T-helper 2 cell (primary cell): ENCODE measurements at places on chromosomes 4 and X.

DNA sequence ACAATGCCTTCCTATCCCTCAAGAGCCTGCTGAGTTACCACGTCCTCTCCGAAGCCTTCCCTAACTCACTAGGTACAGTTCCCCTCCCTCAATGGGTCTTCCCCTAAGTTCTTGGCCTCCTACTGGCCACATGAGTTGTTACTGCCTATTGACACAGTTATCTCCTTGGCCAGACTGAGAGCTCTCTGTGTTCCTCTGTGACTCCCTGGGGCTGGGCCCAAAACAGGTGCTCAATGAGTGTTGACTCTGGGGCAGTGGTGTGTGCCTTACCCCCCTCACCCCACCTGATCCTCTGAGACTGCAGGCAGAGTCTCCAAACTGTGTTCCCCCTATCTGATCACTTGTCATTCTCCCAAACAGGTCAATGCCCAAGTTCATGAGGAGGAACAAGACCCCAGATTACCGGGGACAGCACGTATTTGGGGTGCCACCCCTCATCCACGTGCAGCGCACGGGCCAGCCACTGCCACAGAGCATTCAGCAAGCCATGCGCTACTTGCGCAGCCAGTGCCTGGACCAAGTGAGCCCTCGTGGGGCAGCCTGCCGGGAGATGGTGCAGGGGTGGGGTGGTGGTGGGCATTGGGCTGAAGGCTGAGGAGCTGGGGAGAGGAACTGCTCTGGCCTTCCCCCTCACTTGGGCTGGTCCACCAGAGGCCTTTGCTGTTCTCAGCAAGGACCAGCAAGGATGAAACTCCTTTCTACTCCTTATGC is 72.6 kb downstream of the STARD8 start:
- no peak for DNase-seq

DNA sequence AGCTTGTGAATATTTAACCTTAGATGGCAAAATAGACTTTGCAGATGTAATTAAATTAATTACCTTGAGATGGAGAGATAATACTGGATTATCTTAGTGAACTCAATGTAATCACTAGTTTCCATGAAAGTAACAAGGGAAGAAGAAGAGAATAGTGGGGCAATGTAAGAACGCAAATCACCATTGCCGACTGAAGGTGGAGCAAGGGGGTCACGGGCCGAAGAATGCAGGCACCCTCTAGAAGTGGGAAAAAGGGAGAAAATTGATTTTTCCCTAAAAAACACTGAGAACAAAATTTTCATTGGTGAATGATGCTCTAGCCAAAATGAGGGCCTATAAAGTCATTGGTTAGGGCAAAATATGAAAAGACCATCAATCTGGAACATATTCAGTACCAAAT is 375.6 kb upstream of the EPHA5 start:
- no peak for DNase-seq

DNA sequence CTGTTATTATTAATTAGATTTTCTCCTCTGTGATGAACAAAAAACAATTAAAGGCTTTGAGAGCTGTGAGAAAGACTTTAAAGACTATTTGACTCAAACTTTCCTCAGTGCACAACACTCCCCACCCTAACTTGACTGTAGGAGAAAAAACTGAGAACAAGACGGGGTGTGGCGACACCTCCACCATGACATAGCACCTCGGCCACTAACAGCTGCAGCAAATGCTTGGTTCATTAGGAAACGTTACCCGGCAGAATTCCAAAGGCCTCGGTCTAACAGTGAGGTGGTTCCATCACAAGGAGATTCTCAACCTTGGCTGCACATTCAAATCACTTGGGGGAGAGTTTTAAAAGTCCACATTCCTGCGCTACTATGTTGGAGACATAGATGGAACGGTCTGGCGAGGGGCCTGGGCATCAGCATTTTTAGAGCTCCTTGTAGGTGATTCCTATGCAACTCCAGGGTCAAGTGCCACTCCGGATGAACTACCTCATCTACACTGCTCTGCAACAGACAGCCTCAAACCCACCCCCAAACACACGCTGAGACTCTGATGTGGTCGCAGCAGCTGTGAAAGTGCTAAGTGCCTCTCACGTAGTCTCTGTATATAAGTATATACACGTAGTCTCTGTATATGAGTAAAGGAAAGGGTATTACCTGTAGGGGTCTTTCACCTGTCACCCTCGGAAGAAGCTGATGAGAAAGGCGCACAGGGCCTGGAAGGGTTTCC is 1.0 kb downstream of the FGFBP2 start:
- DNase-seq: no peak

DNA sequence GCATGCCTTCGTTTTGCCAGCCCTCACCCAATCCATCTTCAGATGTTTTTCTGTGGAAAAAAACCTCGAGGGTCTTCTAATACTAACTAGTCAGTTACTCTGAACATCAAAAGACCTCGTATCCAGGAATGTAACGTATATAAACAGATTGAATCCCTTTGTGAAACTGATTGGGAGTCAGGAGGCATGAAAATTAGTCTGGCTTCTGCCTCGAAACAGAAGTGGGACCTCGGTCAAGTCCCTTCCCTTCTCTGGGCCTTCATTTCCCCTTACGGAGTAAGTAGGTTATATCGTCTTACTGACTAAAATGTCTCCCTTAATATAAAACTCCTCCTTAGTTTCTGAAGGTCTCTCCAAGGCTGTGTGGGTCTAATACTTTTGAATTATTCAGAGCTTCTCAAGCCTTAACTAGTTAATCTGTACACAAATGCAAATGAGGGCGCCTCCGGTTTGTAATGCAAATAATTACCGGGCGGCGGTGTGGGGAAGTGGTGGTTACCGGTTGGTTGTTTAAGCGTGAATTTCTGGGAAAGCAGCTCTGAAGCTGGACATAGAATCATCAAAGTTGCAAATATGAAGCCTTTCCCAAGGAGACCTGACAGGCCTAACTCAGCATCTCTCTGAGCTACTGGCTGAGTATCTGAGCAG is 11.4 kb upstream of the NKRF start:
- no peak for DNase-seq

- DNase-seq: no peak
These were observed 29.0 kb downstream of the WDFY3 start for GRCh38 chr4:84937381-84937977.

DNA sequence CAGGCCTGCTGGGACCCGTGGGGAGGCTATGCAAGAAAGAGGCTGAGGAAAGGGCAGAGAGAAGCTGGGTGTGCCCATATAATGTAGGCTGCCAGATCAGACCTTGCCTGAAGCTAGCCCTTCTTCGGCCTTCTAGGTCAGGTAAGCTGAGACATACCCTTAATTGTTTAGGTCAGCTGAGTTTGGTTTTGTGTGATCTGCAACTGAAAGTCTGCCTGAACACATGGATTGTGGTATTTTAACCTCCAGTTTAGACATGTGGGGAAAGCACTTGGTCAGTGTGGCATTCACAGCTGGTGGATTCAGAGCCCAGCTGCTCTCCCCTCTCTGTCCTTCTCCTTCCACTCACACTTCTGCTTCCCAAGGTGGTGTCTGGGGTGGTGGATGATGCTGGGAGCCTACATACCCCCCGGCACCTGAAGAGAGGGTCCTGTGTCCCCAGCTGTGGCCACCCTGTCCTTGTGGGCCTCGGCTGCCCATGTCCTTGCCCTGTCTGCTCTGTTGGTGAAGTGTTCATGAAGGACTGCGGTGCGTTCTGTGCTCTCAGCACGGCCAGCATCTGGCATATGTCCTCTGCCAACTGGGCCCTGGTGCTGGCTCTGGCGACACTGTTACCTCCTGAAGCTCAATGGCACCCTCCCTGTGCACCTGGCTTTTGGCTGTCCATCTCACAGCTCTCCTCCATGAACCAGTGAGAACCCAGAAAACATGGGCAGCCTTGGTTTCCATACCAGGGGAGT is 82.1 kb downstream of the NAT8L start:
- DNase-seq: no peak

DNA sequence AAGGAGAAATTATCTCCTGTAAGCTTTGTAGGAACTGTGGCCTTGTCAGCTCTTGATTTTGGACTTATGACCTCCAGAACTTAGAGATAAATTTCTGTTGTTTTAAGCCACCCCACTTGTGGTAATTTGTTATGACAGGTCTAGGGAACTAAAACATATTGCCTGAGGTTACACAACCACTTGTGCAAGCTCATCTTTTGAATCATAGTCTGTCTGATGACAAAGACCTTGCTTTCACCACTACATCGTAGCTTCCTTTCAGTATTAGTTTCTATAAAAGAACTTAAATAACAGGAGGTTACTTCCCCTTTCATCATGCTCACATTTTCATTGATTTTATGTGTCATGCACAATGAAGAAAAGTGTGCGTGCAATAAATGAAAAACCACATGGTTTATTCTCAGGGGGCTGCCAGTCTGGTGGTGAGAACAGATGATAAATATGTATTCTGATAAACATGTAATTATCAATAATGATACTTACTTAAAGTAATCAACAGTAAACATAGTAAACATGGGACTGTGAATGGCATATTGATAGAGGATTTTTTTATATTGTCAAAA is 690.0 kb upstream of the HS3ST1 start:
- no peak for DNase-seq

- DNase-seq: no peak
These were observed 71.8 kb downstream of the HMGB2 start for GRCh38 chr4:173262375-173262774.

- DNase-seq: peak; percentile 62
These were observed 16.8 kb downstream of the PTTG2 start for GRCh38 chr4:37976991-37977470.

DNA sequence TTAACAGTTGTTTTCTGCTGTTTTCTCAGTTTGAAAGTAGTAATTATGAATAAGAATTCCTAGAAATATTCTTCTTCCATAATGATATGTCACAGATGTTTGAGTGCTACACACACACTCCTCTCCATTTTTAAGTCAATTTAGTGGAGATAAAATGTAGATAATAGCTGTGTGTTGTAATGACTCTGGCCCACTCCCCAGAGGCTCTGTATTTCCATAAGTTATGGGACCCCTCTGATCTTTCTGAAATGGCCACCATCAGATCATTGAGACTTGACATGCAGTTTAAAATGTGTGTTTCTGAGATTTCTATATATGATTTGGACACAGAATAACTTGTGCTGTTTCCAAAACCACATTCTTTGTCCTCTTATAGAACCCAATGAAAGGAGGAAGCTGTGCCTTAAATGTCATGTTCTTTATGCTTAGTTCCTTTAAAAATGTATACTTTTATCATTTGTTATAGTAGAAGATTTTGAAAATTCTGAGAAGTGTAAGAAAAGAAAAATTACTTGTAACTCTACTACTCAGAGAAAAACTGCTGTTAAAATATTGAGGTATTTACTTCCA is 46.4 kb downstream of the GAB1 start:
- DNase-seq: no peak

DNA sequence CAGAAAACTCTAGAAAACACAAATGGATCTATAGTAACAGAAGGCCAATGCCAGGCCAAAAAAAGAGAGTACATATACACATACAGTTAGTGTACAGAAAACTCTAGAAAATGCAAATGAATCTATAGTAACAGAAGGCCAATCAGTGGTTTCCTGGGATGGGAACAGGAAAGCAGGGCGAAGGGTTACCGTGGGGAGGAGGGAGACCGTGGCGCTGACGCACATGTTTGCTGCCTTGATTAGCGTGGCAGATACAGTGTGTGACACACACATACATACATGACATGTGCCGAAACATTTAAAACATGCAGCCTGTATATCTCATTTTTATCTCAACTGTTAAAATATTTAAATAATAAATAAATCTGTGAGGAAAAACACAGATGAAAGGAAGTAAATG is 14.7 kb downstream of the GAK start:
- no peak for DNase-seq

DNA sequence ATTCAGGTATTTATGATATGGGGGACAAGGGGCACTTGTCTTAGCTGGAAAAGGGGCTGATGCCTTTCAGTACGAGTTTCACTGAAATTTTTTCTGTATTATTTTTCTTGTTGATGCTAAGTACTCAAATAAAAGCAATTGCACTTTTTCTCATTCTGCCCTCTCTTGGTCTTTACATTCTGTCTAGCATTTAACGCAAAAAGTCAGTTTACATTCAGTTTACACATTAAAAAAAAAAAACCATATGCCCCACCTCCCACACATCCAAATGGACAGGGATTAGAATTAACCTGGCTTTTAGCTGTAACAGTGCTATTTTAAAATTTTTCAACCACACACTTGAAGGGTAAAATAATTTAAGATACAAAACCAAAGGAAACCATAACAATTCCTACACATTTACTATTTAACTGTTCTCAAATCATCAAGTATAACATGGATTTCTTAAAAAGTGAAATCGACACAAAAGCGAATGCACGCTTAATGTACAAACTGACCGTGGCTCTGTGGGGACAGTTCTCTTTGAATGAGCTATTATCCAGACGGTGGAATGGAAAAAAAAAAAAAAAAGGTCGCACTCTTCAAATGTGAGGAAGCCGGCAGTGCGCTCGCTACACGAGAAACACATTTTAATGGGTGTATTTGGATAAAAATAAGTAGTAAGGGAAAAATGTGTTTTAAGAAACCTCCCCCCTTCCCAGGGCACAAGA is 1.4 kb downstream of the AMMECR1 start:
- DNase-seq: no peak

GRCh38 chrX:39445336-39445735 is 644.1 kb downstream of the MID1IP1 start:
- peak; percentile 20 for DNase-seq

DNA sequence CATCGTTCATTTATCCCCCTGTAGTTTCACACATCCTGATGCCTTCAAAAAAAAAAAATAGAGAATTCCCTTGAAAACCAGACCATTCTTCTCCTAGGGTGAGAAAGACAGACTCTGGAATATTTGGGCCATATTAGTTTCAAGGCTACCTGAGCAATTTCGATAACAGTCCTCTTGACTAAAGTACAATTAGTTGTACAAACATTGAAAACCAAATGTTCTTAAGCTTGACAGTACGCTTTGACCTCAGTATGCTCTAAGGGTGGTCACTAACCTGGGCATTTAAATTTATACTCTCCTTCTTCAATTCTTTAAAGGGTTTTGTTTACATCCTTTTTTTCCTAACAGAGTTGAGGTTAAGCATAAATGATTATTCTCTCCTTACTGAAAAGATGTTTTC is 364.6 kb upstream of the FTHL17 start:
- no peak for DNase-seq

GRCh38 chrX:92231391-92231790 is 452.2 kb downstream of the PCDH11X start:
- no peak for DNase-seq

DNA sequence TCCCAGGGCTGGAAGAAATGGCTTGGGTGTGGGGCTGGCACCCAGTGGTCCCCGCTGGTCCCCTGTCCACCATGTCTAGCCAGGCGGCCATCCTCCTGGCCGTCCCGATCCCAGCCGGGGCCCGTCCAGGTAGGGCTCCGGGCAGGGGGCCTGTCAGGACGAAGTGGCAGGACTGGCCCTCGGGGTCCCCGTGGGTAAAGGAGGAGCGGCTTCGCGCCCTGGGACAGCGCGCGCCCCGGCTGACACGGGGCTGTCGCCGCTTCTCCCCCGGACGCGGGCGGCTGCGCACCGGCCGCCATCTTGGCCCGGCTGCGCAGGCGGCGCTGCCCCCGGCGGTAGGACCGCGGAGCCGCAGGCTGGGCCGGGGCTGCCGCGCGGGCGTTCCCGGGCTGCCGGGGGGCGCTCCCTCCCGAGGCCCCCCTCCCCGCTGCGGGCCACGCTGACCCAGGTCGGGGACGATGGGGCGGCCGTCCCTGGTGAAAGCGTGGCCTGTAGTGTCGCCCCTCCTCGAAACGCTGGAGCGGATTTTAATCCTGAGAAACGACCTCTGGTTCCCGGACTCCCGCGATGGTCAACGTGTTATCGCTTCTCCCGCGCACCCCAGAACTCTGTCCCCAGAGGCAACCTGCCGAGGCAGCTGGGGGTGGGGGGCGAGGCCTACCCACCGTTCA is 60.4 kb upstream of the BCOR start:
- DNase-seq: peak; percentile 67
